ENCODE measurements at places on chromosomes 11 and 22. TPM values are rescaled to one million over a fixed set of nuclear protein-coding genes. Genes with fewer than 3 reads are reported as not detected.

- no peak for DNase-seq
Measured at GRCh38 chr11:3197044-3197695, 21.4 kb downstream of the MRGPRG start.

ARHGAP32 gene
- total RNA-seq = 4.1 TPM

CDON gene
- 4.4 TPM for total RNA-seq

NCAPD3 gene
- 17.5 TPM for total RNA-seq

EML3 gene
- 29.6 TPM for total RNA-seq

NCF4 gene
- 6.1 TPM for total RNA-seq

Data from cardiac septum (tissue), 1 donor.